AG04449 (cell line): ENCODE measurements at places on chromosomes 6 and 20.
A peak's percentile ranks its signal among the peaks of the same experiment; 100 is the strongest.

GRCh38 chr6:27318973-27319372, 6.9 kb upstream of the POM121L2 start:
- DNase-seq, result no peak

- DNase-seq, result peak; percentile 1
These were observed 381.9 kb downstream of the C6orf118 start for GRCh38 chr6:164927288-164928056.

GRCh38 chr6:125842091-125842626, 51.4 kb downstream of the NCOA7 start:
- DNase-seq, result no peak

GRCh38 chr6:131027326-131027725, 35.7 kb downstream of the EPB41L2 start:
- DNase-seq, result no peak

GRCh38 chr6:106347219-106347618, 13.3 kb upstream of the CRYBG1 start:
- DNase-seq, result no peak

GRCh38 chr6:16438718-16439591, 200.6 kb downstream of the GMPR start:
- DNase-seq, result no peak

DNA sequence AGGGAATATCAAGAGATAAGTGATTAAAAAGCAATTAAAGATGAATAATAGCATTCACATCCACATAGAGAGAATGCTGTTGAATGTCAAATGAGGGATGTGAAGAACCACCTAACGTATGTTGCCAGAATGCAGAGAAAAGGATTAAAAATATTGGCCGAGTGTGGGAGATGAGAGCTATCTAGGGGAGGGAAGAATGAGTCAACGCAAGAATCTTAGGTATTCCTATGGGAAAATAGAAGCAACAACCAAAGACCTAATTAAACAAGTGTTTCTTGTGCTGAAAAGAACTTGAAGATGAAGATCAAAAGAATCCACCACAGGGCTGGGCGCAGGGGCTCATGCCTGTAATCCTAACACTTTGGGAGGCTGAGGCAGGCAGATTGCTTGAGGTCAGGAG, 12.2 kb upstream of the RSPH3 start:
- DNase-seq, result no peak

GRCh38 chr20:52937591-52938100, 34.5 kb upstream of the TSHZ2 start:
- DNase-seq, result no peak

DNA sequence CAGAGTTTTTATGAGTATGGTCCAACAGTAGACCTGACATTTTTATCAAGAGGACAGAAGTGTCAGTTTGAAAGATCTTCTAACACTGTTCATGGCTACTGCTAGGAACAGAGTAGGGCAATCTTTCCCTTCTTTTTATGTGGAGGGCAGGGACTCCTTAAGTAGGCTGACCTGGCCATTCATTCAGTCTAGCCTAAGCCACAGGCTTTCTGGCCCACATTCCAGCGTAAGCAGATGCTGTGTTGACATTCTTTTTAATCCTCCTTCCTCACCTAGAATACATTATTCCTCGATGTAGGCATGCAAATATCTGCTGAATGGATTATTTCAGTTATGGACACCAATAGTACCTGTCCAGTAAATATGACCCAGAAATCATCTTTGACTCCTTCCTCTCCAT, 188.3 kb downstream of the ATXN1 start:
- DNase-seq, result no peak

DNA sequence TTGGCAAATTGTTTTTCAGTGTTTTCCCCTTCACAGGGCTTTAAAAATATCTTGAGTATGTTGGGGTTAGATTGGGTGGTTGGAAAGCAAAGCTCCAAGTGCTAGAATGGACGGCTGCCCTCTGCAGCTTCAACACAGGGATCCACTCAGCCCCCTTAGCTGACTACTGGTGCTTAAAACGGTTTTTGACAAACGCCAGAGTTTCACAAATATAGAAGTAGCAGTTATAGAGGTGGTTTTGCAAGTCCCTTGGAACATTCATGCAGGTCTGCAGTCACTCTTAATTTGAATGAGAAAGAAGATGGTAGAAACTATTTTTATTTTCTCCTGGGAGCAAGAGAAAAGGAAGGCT, 175.9 kb downstream of the ARID1B start:
- no peak for DNase-seq

GRCh38 chr6:103335412-103335811, 1524.3 kb downstream of the HACE1 start:
- no peak for DNase-seq

GRCh38 chr6:32868257-32868788, 14.3 kb downstream of the PSMB9 start:
- DNase-seq, result no peak

GRCh38 chr6:68139130-68139529, 496.0 kb upstream of the ADGRB3 start:
- DNase-seq, result no peak

GRCh38 chr6:147077251-147077650, 127.0 kb upstream of the STXBP5 start:
- no peak for DNase-seq

DNA sequence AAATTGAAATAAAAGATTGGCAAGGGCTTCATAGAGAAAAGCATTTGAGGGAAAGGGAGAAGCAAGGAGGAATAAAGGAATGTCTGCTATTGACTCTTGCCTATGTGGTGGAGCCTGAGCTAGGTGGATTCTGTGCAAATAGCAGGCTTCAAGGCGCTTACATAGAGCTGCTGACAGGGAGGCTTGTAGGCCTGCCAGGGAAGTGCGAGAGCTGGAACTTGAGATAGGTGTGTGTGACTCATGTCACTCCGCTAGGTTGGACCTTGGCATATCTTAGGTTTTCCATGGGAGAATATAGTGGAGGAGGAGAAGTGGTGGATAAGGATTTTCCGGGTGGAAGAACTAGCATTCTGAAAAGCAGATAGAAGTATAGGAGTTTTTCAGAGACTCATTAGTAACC, 14.0 kb downstream of the SNRNP48 start:
- no peak for DNase-seq

DNA sequence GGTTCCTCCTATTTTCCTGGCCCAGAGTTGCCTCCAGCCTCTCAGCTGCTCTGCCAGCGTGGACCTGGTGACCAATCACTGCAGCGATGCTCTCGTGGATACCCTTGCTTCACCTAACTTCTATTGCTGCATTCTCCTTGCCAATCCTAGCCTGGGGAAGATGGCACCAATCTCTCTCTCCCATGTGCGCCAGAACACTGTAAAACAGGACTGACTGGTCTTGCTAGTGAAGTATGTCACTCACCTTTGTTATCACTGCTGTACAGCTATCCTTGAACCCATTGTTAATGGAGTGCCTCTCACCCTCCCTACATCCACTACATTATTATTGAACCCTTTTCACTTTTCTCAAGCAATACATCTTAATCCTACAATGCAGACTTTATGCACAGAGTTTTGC, 80.1 kb downstream of the LYRM4 start:
- DNase-seq, result no peak

DNA sequence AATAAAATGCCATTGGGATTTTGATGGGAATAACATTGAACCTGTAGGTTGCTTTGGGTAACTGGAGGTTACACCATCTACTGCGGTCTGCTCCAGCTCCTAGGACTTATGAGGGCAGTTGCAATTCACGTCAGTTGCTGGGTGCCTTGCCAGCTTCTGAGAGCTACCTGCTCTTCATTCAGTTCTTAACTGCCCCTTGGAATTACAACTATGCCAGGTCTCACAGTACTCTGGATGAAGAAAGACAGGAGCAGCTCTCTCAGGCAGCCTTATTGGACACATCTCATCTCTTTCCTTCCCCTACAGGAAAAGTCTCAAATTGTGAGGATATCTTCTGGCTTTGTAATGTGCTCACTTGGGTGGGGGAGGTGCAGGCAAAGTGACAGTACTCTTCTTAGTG, 1643.3 kb downstream of the GRIK2 start:
- DNase-seq, result no peak

- DNase-seq, result no peak
These were observed 901 bp upstream of the TMEM151B start for GRCh38 chr6:44269178-44269920.

DNA sequence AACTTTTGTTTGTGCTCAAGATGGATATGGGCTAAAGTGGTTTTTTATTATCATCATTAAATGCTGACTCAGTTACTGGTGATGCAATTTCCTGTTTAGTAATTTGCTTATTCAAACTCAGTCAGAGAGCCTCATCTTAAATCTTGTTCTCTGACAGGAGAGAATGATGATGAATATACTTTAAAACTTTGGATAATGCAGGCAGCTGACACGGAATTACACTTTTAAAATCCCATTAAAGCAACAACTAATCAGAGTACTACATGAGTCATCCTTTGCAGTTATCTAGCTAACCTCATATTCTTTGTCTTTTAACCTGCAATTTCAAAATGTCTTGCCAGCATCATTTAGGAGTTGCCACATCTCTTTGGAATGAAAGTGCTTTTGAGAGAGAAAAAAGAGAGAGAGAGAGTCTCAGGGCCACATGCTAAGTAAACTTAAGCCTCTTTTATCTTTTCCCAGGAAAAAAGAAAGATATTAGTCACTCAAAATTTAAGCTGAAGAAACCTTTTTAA, 9.2 kb upstream of the C6orf141 start:
- DNase-seq, result peak; percentile 40

DNA sequence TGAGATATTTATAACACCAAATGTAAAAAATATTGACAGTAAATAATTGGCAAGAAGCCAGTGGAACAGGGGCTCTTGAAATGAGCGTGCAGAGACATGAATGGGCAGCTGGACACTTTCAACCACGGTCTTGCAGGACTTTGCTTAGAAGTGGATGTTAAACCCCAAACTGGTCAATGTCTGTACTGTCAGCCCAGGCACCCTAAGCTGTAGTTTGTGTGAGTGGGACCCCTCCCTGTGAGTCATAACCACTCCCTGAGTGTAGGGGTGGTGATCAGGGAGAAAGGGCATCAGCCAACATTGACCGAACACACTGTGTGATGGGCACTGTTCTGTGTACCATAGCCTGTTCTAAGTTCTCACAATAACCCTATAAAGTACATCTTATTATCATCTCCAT, 108.6 kb downstream of the FIG4 start:
- no peak for DNase-seq

GRCh38 chr6:150195996-150196417, 53.2 kb downstream of the PPP1R14C start:
- DNase-seq, result no peak
